ENCODE measurements at places on chromosomes 16 and 17.
A peak's percentile ranks its signal among the peaks of the same experiment; 100 is the strongest.

DNA sequence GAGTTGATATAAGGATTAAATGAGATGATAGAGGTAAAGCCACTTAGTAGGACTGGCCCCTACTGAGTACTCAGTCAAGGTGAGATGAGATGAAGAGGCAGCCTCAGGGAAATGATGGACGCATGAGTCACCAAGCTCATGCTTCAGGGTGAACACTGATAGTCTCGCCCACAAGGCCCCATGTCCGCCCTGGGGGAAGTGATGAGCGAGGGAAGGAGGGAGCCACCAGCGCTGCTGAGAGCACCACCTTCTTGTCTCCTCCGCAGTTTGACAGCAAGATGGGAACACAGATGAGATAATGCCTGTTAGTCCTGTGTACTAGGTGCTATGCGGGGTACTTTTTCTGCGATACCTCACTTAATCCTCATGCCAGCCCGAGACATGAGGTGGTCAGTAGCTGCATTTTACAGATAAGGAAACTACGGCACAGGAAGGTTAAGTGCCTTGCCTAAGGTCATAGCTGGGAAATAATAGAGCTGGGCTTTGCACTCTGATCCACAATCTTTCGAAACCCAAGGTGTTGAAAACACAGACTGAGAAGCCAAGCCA, 383.0 kb downstream of the CPPED1 start:
- DNase-seq: no peak

DNA sequence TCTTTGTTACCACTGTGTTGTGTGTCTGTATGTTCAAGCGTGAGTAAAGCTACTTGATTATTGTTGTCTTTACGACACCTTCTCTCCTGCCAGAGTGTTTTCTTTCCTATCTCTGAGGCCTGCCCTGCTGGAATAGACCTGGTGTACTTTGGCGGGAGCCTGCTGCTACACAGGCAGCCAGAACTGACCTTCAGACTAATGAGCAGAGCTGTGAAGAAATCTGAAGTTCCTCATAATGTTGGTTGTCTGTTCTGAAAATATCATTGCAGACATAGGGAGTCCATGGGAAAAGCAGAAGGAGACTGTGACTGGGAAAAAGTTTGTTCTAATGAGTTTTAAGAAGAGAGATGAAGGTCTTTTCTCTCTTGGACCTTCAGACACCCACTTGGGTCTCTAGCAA, 9.8 kb downstream of the RHOT1 start:
- DNase-seq: no peak

- no peak for DNase-seq
Measured at GRCh38 chr17:5797447-5798050, 213.2 kb upstream of the NLRP1 start.

DNA sequence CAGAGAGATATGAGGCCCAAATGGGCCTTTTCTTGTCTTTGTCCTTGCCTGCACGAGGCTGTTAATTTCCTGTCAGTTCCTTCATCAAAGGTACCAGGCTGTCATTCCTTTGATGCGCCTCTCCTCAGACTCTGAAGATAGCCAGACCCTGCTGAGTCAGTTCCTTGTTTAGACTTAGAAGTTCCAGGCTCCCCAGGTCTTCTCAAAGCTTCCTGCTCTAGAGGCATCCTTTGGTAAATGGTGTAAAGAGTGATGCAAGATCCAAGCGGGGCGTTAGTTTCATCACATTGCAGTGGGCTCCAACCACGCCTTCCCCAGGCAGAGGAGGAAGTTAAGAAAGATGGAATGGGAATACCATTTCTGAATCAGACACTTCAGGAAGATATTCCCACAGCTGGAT, 4.0 kb upstream of the CDH11 start:
- DNase-seq: no peak

DNA sequence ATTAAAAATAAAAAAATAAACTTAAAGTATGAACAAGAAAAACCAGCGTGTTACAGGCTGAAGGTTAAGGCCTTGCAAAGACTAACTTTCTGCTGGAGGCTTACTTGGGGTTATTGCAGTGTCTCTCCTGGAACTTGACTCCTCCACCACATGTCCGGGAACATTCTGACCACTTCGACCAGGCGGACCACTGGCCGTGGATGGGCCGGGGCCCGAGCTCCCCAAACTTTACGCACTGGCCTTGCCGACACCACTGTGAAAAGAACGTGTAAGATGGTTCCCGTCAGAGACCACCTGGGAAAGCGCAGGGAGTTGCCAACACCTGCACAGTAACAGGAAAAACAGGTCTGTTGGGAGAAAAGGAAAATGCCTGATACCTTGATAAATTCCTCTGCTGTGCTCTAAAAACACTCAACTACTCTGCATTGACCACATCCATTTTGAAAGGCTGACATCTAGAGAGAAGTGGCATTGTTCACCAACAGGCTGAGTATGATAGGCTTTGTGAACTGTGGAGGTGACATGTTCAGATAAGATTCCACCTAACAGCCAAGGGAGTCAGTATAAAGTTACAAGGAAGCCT, 99.1 kb downstream of the ADAMTS18 start:
- DNase-seq: no peak

DNA sequence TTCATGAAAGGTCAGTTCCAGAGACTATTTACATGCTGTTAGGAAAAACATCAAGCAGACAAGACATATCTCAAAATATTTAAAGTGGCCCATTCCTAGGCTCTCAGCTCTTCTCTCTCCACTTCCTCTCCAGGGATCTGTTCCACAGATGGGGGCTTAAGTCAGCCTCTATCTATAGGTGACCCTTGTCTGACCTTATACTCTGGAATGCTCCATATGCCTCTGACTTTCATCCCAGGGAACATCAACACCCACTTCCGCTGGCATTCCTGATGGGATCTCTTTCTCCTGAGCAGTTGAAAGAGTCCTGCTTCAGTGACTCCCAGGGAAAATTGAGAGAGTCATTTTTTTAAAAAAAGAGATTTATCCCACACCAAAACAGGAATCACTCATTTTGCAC, 11.5 kb upstream of the WIPI1 start:
- peak; percentile 8 for DNase-seq

- DNase-seq: no peak
Measured at GRCh38 chr16:23379707-23380106, 73.3 kb downstream of the COG7 start.

GRCh38 chr17:28863953-28864352, 9.1 kb downstream of the ERAL1 start:
- DNase-seq: no peak

GRCh38 chr17:63406689-63407330, 39.3 kb downstream of the CYB561 start:
- peak; percentile 41 for DNase-seq

DNA sequence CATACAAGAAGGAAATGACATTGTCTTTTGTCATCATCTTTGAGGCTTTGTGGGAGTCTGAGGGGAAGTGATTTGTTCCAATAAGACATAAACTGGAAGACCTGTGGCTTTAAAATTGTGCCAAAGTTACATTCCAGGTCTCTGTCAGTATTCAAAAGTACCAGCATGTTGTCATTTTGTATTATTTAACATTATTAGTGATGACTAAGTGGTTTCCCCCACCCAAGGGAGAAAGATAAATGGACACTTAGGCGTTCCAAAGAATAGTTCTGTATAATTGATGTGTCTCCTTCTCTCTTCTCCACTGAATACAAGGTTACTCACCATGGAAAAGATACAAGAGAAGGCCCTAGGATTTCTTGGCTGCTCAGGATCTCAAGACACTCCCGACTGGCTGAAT, 3.8 kb downstream of the CFAP97D1 start:
- no peak for DNase-seq

DNA sequence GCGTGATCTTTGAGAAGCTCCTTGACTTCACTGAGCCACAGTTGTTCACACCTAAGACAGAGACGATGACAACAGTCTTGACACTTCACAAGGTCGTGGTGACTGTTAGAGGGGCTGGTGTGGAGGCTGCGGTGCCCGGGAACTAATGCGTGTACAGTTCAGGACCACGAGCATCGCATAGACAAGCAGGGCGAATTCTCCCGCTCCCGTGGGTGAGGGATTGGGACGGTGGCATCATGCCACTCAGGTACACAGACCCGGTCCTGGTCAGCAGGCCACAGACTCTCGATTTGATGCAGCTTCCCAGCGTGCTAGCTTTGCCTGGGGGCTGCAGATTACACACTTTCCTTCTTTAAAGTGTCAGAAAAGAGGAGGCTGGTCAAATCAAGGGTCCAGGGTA, 24.7 kb downstream of the CEP295NL start:
- no peak for DNase-seq

DNA sequence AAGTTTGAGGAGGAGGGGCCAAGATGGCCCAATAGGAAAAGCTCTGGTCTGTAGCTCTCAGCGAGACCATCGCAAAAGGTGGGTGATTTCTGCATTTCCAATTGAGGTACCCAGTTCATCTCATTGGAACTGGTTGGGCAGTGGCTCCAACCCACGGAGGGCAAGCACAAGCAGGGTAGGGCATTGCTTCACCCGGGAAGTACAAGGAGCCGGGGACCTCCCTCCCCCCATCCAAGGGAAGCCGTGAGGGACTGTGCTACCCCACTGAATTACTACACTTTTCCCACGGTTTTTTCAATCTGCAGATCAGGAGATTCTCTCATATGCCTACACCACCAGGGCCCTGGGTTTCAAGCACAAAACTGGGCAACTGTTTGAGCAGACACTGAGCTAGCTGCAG, 58.0 kb upstream of the EFCAB3 start:
- no peak for DNase-seq

GRCh38 chr17:10050597-10051101, 145.6 kb upstream of the RCVRN start:
- DNase-seq: no peak

DNA sequence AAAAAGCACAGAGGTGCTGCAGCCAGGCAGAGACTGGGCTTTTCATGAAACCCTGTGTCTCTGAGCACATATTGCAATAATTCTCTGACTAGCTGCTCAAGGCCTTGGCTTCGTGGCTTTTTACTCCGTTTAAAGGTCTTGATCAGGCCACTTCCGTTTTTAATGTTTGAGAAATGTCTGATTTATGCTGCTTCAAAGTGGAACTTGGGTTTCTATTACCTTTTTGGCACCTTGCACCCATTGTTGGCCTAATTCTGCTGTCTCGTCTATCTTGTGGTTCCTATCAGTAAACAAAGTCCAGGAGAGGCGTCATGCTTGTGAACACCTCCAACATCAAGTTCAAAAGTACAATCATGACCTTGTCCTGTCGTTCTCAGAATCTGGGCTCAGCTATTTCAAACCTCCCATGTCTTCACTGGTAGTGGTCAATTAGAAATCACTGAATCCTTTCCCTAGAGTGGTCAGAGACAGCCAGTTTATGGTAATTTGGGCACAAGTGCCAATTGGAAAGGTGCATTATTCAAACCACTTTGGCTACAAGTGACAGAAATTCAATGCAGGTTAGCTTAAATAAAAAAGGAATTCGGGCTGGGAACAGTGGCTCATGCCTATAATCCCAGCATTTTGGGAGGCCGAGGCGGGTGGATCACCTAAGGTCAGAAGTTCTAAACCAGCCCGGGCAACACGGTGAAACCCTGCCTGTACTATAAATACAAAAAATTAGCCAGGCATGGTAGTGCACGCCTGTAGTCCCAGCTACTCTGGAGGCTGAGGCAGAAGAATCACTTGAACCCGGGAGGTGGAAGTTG, 33.3 kb upstream of the METTL9 start:
- no peak for DNase-seq

DNA sequence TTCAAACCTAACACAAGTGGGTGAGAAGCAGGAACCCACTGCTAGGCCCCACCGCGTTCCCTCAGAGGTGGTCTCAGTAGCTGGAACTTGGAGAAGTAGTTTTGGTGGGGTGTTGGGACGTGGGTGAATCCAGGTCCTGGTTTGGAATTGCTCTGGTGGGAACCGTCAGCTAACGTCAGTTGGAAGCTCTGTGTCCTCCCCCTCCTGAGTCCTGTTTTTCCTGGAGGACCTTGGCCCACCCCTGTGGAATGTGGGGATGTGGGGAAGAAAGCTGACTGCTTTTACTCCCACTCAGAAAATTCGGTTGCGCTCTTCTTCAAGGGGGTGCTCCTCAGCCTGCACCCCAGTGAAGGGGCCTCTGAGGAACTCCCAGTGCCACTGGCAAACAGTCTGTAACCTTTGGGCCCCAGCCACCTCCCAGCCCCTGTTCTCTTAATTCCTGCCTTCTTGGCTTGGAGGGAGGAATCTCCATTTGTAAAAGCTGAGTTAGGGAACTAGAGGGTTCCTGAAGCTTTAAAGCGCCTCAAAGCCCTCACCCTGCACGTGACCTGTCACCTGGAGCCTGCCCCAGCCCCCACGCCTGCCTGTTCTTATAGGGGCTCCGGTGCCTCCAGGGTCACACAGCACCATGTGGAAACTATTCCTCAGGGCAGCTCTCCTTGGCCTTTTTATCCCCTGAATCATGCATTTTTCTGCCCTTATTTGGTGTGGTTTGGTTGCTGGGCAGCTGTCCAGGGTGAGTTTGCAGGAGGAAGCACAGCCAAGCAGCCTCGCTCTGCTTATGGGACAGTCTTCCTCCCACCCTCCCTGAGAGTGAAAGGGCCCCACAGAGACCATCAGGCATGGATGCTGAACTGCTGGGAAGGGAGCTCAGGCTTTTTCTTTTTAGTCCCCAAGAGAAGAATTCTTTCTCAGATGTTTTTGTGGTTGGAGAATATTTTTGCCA, 16.2 kb upstream of the NAGLU start:
- DNase-seq: peak; percentile 34

- no peak for DNase-seq
Measured at GRCh38 chr17:43043307-43043706, 18.3 kb downstream of the RND2 start.

DNA sequence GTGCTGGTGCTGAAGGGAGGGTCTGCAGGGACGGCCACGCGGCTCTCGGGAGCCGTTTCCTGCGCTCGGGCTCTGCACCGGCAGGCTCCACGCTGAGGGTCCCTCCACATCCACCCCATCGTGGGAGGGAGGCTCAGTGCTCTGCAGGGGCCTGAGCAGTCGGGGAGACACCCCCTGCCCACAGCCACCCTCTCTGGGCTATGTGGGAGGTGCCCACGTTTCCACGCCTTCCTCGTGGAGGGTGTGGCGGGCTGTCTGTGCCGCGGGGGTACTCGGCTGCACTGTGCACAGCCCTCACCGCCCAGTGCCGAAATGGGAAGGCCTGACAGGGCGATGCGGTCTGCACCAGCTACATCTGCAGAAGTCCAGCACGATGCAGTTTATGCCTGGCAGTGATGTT, 25.5 kb upstream of the ZNF750 start:
- DNase-seq: no peak

GRCh38 chr17:7398612-7399011, 4.3 kb upstream of the PLSCR3 start:
- DNase-seq: no peak

GRCh38 chr16:54237-54581, 581 bp downstream of the SNRNP25 start:
- no peak for DNase-seq

GRCh38 chr16:89361751-89362539, 128.4 kb downstream of the ANKRD11 start:
- DNase-seq: no peak

GRCh38 chr17:7852919-7853690, 1.8 kb upstream of the TMEM88 start:
- DNase-seq: no peak

DNA sequence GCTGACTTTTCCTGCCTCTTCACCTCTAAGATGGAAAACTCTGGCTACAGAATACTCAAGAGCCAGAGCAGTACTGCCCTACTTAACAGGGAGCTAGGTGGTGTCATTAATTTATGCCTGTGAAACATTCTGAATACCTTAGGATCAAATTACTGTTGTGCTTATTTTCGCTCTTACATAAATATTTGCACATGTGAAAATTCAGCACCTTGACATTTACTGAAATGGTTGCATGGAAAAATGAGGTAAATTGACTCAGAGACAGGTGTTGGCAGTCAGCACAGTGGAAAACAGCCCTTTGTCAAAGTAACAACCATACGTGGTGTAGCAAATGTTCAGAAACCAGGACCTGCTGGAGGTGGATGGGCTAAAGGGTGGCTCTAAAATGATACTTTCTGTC, 193.6 kb downstream of the CDH8 start:
- no peak for DNase-seq
